Foreskin fibroblast (primary cell): ENCODE measurements at places on chromosomes 5 and 9.

GRCh38 chr5:130102960-130103359, 198.7 kb downstream of the CHSY3 start:
- no peak for DNase-seq

DNA sequence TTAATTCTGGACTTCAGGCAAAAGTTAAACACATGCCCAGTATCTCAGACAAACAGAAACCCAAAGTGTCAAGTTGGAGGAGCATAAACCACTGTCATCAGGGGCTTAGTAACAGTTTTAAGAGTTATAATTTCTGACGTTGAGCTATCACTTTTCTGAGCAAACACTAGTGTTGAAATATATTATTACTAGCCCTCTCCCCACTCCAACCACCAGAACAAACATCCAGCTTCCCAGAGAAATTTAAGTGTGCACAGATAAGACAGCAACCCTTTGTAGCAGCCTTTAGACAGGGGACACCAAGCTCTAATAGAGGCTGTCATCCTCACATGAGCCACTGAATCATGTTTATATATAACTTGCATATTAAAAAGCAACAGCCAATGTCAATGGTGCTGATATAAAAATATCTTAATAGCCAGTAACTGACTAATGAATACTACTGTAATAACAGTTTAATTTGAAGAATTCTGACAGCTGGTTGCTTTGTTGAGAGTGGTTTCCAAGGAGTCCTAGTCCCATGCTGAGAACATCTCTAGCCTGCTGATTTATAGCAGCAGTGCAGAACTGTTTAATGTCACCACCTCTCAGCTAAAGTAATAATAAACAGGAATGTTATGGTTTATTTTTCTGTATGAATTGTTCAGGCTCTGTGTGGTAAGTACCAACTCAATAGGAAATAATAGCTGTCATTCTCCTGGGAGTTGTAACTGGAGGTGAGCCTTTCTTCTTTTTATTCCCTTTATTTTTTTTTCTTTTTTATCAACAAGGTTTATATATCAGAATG, 528.7 kb upstream of the ZNF608 start:
- no peak for DNase-seq

- no peak for DNase-seq
Measured at GRCh38 chr5:101142102-101142501, 239.0 kb upstream of the ST8SIA4 start.

GRCh38 chr9:136455043-136456002, 15.7 kb upstream of the INPP5E start:
- DNase-seq, result no peak

- DNase-seq, result no peak
Measured at GRCh38 chr9:36877239-36877638, 156.8 kb downstream of the PAX5 start.

DNA sequence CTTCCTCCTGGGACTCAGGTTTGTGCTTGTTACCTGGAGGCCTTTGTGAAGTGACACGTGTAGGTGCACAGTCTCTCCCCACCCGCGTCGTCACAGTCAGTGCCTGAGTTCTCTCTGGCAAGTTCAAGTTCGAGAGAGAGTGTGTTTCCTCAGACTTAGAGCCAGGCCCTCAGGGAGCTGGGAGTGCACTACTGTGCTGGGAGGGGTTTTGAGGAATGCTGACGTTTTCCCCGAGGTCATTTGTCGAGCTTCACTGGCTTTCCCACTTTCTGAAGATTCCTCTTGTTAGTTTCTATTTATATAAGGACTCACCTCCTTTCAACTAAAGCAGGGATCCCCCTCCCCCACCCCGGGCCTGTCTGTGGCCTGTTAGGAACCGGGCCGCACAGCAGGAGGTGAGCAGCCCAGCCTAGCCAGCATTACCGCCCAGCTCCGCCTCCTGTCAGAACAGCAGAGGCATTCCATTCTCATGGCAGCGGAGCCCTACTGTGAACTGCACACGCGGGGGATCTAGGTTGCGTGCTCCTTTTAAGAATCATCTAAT, 209.2 kb downstream of the DIRAS2 start:
- DNase-seq, result no peak

GRCh38 chr9:20914556-20914955, 116.9 kb downstream of the HACD4 start:
- DNase-seq, result no peak

DNA sequence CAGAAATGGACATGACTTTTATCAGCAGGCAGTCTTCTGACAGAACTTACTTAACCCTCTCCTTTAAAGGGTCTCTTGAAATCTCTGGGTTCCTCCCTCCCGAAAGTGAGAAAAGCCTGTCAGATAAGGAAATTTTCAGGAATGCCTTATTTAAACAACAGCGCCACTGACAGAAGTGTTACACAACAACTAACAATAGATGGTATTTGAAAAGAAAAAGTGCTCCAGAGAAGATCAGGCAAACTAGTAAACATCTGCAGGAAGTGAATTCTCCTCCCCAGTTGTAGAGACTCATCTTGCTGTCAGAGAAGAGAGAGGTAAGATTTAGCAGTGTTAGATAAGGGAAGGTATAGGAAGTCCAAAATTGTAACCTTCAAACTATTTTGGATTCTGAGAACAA, 107.2 kb upstream of the NFIL3 start:
- DNase-seq, result peak; percentile 28

GRCh38 chr5:113242481-113243348, 192.1 kb downstream of the TSSK1B start:
- DNase-seq, result no peak

DNA sequence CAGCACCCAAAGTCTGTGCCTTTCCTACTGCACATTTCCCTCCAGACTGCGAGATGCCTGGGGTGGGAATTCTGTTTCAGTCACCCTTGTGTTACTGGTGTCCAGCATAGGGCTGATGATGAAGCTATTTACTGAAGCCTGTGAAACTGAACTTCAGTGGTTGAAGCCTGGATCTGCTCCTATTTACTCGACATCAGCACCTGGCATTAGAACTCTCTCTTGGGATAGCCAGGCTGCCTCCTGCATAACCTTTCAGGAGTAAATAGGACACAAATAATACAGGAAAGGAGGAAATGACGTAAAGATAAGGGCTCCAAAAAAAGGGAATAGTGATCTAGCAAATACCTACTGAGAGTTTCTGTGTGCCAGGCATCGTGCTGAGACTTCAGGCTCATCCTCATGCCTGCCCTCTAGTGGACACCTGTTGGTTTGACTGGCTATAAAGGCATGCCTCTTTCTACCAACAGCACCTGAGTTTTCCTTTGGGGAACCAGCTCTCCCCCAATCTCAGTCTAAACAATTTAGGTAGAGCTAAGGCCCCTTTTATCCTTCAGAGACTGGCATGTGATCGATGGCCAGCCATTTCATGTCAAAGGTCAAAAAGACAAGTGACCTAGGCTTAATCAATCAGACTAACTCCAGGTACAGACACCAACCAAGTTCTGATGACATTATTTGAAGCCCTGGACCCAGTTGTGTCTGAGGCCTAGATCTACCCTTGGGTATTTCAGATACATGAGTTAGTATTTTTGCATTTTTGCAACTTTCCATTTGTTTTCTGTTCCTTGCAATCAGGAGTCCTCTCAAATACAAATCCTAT, 192.1 kb upstream of the TRIM32 start:
- no peak for DNase-seq

GRCh38 chr5:33688526-33688925, 203.3 kb downstream of the ADAMTS12 start:
- no peak for DNase-seq

DNA sequence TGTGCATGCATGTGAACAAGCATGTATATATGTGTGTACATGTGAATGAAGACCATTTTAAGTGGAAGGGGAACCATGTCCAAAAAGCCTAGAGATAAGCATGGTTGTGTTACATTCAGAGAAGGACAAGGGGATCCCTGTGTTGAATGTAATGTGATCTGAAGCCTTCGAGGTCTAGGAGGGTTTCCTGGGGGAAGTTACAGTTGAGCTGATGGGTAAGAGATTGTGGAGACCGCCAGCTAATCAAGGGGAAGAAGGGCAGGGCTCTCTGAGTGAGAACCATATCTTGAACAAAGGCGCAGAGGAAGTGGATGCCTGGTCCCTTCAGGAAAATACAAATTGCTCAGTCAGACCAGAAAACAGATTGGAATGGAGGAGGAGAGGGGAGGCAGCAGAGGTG, 45.5 kb upstream of the TNFSF15 start:
- DNase-seq, result no peak

DNA sequence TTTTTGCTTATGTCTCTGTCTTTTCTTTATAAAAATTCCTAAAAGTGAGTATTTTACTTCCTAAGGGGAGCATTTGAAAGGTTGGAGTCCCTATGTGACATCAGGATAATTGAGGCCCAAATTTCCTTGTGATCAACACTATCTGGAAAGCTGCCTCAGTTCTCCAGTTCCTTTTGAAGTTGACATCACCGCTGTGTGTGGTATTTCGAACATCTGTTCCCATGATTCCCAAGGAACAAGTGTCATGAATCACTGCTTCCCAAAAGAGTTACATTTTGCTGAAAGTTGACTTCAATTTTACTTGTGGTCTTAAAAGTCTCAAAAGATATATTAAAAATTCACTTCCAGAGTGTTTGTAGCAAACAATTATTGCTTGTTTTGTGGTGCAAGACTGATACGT, 452.1 kb upstream of the RGMB start:
- no peak for DNase-seq

DNA sequence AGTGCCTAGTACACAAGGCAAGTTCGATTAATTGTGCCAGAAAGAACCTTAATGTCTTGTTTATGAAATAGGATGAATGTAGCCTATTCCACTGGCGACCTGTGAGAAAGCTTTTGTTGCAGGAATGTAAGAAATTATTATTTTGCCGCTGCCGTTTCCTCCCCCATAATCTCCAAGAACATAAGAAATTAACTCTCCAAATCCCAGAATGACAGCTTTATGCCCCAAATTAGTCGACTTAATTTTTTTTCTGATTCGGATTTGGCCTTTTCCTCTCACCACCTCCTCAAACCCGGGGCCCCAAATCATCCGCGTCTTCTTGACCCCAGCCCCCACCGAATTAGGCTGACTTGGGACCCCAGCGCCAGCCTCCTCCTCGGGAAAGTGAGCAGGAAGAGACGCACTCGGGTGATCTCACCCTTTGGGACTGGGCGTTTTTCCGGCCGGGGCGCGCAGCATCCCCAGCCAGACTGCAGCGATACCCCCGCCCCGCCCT, 682 bp upstream of the SPTAN1 start:
- no peak for DNase-seq

DNA sequence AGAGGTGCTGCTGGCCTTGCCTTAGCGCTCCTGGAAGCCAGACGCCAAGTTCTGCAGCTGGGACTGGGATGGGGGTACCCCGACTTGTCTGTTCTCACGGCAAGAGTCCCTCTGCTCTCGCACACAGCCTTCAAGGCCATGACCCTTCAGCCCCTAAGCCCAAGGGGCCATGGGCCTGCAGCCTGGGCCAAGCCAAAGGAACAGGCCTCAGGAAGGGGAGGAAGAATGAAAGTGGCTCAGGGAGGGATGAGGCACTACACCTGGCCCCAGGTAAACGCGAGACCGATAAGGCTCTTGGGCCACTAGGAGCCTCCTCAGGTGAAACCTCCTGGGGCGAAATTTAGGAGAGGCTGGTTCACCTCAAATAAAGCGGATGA, 3.9 kb downstream of the EBF1 start:
- DNase-seq, result no peak

- DNase-seq, result no peak
Measured at GRCh38 chr5:27810458-27810857, 772.1 kb upstream of the CDH9 start.

GRCh38 chr9:100534401-100534800, 43.5 kb upstream of the CAVIN4 start:
- DNase-seq, result peak; percentile 4

- no peak for DNase-seq
Measured at GRCh38 chr5:119582987-119583386, 46.4 kb upstream of the FAM170A start.

- DNase-seq, result no peak
Measured at GRCh38 chr9:80062567-80062966, 490.8 kb downstream of the TLE4 start.

DNA sequence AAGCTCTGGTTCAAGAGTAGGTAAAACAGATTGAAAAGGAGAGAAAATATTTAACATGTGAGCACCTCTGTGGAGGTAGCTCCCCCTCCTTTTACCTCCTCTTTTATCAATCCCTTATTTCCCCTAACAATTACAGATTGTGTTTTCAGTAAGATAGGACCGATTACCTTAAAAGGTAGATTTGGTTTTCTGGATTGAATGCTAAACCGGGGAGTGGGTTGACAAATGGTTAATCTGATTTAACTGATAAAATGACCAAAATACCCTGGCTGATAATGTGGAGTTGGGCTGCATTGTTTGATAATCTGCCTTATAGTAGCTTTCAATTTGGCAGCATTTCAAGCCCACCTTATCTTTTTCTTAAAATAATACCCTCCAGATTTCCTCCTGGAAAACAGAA, 83.9 kb downstream of the EGFLAM start:
- no peak for DNase-seq

DNA sequence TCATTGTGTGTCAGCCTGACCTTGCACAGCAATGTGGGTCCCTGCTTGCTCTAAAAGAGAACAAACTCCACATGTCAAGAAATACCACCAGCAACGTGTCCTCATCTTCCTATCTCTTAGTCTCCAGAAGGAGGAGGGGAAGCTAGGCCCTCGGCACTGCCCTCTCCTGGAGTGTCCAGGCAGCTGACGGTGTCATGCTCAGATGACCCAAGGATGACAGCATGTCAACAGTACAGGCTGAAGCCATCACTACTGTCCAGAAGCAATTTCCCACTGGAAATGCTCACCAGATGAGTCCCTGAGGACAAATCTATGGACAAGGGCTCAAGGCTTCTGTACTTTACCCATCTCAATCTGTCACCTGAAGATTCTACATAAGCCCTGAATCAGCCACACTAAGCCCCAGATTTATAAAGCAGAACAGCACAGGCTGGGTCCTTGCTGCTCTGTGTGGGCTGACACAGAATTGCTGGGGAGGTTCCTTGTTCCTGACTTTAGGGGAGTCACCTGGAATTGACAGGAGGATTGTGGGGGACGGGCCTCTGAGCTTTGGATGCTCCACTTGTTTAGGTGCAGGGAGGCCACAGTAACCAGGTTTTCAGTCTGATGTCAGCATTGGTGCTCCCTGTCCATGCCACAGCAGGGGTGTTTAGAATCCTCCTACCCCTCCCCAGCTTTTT, 210.2 kb downstream of the DAB2IP start:
- DNase-seq, result peak; percentile 61

DNA sequence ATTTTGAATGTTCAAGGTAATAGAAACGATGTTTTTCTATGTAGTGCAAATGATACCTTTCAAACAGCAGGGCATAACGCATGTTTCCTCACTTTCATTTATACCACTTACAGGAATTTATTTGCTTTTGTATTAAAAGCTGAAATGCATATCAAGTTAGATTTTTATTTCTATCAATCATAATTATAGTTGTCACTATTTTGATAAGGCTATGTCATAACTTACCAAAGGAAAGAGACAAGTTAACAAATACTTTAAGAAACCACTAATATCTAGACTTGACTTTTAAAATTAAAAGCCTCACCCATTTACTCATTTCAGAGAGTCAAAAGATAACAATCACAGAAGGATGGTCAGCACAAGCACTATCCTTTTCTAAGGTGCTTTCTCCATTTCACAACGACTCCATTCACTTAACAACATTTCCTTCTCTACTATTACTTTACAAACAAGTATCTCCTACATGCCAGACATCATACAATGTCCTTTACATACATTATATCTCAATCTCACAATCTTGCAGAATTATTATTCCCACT, 12.6 kb downstream of the ERP44 start:
- no peak for DNase-seq
